ENCODE measurements at places on chromosomes 4 and X.

- DNase-seq: no peak
These were observed 868.3 kb downstream of the RAB28 start for GRCh38 chr4:12615822-12616221.

DNA sequence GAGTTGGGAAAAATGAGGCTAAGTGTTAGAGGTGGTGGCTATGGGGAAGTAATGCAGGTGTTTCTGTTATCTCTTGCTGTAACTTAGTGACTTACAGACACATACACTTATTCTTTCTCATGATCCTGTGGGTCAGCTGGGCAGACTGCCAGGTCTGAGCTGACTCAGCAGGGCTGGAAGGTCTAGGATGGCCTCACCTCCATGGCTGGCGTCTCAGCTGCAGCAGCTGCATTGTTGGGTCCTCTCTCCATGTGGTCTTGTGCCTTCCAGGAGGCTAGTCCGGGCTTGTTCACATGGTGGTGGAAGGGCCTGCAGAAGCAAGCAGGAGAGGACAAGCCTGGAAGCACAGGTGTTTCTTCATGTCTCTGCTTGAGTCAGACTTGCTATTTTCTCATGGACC lies 172.7 kb downstream of the NHS start:
- DNase-seq: peak; percentile 4

- DNase-seq: no peak
These were observed 1077.8 kb downstream of the ARAP2 start for GRCh38 chr4:35166466-35166865.

- no peak for DNase-seq
These were observed 161.0 kb upstream of the S100G start for GRCh38 chrX:16488959-16489358.

DNA sequence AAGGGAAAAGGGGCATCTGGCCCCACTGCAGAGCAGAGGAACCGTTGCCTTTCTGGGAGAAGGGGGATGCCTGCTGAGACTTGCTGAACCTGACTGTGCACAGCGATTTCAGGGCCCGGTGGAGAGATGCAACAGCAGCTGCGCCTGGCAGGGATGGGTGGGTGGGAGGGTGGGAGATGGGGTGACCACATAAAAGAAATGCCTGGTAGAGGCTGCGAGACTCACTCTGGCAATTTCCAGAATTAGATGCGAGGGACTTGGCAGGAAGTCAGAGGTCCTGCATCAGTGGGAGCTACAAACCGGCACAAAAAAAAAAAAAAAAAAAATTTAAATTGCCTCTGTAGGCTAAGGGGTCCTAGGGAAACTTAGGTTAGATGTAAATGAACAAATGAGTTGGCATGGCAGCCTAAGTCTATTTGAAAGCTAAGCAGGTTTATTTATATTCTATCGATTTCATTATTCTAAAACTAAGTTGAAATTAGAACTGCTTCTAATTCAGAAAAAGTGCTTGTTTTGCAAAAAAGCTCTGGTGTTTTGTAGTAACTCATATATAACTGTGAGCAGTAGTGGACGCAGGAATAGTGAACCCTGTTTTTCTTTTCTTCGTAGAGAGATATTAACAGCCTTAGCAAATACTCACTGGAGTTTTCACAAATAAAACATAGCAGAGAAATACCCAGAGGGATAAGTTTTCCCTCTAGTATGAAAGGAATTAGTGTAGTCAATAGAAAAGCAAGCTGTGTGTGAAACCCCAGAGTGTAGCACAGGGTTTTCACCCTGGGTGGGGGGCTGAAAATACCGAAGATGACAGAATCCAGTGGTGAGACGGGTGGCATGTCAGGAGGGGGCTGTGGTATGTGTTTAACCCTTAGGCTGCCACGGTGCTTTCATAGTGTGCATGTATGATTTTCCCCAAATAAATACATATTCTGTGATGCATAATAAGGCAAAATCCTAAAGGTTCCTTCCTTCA lies 130.1 kb downstream of the EGF start:
- no peak for DNase-seq

GRCh38 chr4:182142176-182143085 lies 100.8 kb upstream of the TENM3 start:
- DNase-seq: no peak

- no peak for DNase-seq
These were observed 78.3 kb downstream of the CLDN22 start for GRCh38 chr4:183241721-183242151.

DNA sequence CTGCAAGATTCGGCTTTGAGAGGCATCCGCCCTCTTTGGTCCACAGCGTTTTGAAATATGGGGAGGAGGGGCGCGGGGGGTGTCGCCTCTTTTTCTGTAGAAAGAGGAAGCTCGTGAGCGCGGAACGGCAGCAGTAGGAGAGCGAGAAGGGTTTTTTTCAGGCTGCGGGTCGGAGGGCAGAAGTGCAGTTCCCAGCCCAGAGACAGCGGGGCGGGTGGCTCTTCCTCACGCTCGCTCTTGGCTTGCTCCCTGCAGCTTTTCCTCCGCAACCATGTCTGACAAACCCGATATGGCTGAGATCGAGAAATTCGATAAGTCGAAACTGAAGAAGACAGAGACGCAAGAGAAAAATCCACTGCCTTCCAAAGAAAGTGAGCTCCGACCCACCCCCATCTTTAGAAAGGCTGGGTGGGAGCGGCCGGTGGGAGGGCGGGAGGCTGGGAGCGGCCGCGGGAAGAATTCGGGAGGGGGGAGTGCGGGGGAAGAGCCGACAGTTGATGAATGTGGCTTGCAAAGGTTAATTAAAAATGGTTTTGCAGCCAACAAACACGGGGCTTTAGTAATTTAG lies 1.2 kb downstream of the TMSB4X start:
- peak; percentile 48 for DNase-seq

- DNase-seq: no peak
These were observed 5.3 kb downstream of the ASB11 start for GRCh38 chrX:15310117-15310516.

DNA sequence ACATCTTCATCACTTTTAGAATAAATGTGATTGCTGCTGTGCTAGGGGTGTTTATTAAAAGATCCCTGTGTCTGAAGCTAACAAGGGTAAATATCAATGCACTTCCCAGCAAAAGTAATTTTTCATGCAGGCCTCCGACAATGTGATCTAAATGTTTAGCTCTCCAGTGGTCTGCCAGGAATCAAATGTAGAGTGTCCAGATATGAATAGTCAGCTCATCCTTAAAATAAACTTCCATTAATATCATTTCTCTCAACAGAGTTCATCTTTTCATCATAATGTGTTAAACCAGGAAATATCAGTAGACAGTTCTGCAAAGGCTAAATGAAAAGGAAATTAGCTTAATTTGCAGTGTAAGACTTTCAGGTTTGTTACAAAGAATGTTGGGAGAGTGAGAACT lies 102.2 kb upstream of the EGFL6 start:
- no peak for DNase-seq

GRCh38 chr4:168797194-168797593 lies 212.9 kb downstream of the CBR4 start:
- peak; percentile 66 for DNase-seq

GRCh38 chr4:86965019-86965976 lies 30.5 kb downstream of the AFF1 start:
- DNase-seq: no peak

DNA sequence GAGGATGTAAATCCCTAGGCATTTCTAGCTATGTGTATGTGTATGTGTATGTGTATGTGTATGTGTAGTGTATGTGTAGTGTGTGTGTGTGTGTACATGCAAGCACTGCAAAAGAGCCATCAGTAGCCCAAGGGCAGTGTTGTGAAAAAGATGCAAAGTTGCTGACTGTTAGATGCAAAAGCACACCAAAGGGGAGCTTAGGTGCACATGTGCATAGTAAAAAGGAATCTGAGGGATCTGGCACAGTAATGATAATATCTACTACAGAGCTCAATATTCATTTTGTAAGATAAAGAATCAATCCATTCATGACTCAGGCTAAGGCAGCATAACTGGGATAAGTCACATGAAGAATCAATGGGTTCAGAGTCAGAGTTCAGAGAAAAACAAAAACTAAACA lies 80.2 kb downstream of the TMEM47 start:
- DNase-seq: no peak

DNA sequence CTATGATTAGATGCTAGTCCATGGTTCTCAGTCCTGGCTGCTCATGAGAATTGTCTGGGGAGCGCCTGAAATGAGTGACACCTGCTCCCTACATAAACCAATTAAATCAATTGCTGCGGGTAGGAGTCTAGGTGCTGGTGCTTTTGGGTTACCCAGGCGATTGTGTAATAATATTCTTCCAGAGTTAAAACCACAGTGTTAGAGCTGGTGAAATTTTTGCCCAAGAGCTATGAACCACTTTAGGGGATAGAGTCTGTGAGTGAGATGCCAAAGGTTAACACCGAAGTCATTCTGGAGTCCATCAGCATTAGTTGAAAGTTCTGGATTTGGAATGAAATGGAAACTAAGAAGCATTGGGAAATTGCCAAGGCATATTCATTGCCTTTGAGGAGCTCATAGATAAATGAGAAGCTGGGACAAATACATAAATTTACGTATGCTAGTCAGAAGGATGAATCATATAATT lies 15.3 kb downstream of the PDK3 start:
- peak; percentile 52 for DNase-seq

- no peak for DNase-seq
These were observed 62.6 kb downstream of the FRAS1 start for GRCh38 chr4:78119698-78120097.

GRCh38 chrX:97322401-97322800 lies 438.7 kb downstream of the RPA4 start:
- no peak for DNase-seq

DNA sequence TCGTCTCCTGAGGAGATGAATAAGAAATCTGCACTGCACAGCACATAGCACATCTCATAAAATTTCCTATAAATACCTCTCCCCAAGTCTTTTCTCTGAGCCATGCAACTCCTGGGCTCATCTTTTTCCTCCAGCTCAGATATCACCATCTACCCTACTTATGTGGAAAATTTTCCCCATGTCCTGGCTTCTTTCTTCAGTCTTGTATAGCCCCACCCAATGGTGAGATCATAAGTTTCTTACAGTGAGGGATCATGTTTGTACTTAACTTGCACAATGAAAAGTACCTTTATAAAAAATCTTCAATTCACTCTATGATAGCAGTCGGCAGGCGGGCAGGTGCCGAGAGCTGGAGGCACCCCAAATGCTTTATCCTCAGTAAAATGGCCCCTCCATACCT lies 198.6 kb upstream of the S100G start:
- no peak for DNase-seq

DNA sequence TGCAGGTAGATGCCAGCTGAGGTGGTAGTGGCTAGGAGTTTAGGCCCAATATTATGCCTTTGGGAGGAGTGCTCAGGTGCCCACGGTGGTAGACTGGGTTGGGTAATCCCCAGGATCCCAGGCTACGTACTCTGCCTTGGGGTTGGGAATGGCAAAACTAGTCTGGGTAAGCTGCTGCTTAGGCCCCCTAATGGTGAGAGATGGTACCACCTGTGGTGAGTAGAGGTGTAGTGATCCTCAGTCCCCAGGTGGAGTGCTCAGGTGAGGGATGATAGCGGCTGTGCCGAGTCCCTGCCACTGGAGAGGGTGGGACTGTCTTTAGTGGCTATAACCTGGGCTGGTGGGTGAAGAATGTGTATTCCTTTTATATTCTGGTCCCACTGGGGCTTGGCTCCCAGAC lies 75.2 kb downstream of the IL1RAPL2 start:
- no peak for DNase-seq

DNA sequence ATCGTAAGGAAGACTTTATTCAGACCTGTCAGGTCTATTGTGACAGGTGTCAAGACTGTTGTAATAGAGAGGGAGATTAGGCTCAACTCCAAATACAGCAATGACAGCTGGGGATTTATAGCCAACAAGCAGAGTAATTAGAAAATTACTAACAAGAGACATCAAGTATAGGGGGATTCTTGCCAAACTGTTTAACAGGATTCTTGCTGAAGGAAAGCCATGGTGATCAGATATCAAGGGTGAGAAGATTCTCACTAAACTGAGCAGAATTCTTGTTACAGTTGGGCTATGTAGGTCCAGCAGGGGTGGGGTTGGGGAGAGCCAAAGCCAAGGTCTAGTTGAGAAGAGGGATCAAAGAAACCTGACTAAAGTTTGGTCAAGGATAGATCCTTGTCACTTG lies 461.0 kb upstream of the GALNT7 start:
- no peak for DNase-seq

DNA sequence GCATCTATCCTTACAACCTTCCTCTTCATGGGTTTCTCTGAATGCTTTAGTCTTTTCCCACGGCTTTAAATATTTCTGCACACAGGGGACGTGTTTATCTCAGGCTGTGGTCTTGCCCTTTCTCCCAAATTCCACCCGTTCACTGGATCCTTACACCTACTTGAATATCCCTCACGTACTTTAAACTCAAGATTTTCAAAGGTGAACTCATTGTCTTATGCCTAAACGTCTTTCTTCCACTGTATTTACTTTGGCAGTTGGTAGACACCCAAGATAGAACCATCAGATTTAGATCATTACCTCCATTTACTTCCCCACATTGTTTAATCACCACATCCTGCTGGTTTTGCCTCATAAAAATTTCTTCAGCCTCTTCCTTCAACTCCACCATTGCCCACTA lies 269.2 kb downstream of the CBLL2 start:
- DNase-seq: no peak

- no peak for DNase-seq
These were observed 1384.4 kb upstream of the PCDH10 start for GRCh38 chr4:131764730-131765129.

- peak; percentile 68 for DNase-seq
These were observed 16.6 kb downstream of the MAGEA9B start for GRCh38 chrX:149570668-149571067.

- peak; percentile 85 for DNase-seq
These were observed 38.1 kb downstream of the LAMTOR3 start for GRCh38 chr4:99856166-99856565.

DNA sequence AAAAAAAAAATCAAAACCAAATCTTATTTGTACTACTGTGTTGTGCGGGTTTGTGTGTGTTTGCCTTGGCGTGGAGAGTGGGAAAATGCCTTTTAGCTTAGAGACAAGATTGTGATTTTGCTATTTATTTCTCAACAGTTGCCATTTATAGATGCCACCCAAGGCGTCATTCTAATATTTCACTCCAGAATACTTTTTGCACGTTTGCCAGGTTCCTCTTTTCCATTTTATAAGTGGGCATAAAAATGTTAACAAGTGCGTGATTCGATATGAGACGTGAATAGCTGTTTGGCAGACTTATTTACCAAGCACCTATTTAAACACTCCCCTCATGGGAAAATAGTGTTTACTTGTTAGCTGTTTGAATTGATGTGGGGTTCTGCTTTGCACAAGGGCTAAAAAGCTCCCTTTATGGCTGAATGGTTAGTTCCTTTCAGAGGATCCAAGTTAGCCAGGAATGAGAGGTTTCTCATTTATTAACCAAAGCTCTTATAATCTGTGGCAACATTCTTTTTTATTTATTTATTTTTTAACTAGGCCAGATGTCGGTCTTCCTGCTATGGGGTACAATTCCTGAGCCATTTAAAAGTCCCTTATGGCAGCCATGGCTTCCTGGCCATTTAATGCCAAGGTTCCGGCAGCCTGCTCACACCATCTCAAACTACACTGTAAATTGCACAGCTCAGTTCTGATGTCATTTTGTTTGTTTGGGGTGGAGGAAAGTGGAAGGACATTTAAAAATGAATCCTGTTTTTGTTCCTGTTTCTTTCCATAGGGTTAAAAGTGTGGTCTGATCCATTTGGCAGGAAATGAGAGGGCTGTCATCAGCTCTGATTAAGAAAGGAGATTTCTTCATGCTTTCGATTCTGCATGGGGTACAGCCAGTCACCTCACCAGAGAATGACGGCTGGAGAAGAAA lies 14.6 kb downstream of the SMIM20 start:
- DNase-seq: peak; percentile 92

- DNase-seq: no peak
These were observed 180.7 kb downstream of the GUCY2F start for GRCh38 chrX:109301177-109301576.
